ENCODE measurements at places on chromosomes 5 and 9.
A peak's percentile ranks its signal among the peaks of the same experiment; 100 is the strongest.

- peak; percentile 50 for DNase-seq
Measured at GRCh38 chr5:56264417-56265025, 31.4 kb upstream of the ANKRD55 start.

GRCh38 chr9:138098908-138099791 is 221.6 kb downstream of the CACNA1B start:
- DNase-seq, result no peak

GRCh38 chr5:31324842-31325241 is 131.4 kb downstream of the CDH6 start:
- DNase-seq, result no peak

DNA sequence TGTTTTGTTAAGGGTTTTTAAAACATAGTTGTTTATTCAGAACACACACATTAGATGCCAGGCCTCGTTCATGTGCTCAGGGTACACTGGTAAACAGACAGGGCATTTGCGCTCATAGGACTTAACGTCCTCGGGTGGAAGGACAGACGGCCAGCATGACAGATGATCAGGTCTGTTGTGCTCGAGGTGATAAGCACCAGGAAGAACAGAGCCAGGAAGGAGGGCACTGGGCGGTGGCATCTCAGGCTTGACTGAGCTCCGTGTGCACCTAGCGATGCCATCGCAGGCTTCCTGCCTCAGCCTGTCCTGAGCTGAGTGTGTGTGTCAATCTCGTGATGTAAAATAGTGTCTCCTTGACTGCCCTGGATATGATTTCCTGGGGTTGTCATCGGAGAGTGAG is 96.5 kb downstream of the EHMT1 start:
- no peak for DNase-seq

GRCh38 chr9:14530366-14530765 is 162.9 kb downstream of the ZDHHC21 start:
- no peak for DNase-seq

DNA sequence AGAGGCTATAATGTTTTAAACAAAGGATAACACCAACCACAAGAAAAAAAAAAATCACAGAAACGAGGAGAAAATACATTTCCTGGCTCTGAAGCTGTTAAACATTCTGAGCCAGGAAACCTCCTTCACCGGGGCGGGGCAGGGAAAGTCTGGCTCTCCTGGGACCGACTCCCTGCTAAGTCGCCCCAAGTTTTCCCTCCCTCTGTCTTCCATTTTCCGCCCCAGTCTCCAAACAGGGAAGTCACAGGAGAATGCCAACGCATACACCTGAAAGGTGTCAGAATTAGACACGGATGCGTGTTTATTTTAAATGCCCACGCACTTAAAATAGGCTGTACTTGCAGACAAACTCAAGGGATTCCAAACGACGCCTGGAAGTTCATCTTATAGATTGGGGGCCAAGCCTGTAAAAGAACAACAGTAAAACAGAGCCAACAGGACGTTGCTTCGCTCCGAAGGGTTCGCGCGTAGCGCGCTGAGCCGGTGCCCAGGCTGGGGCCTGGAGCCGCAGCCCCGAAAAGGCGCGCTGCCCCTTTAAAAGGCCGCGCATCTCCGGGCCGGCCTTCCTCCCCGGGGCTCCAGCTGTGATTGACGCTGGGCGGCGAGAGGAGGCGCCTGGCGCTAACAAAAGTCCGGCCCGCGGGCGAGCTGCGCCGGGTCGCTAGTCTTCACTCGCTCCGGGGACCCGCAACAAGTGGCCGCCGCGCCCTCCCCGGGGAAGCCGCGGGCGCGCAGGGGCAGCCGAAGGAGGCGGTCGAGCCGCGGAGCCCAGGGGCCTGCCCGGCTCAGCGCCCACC is at the start of gene FBXL7:
Gene FBXL7 (plus strand): TSS at position 653 of the 797 bp plus-strand sequence.
- peak; percentile 80 for DNase-seq

- DNase-seq, result no peak
Measured at GRCh38 chr9:70998962-70999361, 122.5 kb downstream of the TRPM3 start.

GRCh38 chr5:155767470-155767869 is 559.5 kb upstream of the SGCD start:
- DNase-seq, result no peak

DNA sequence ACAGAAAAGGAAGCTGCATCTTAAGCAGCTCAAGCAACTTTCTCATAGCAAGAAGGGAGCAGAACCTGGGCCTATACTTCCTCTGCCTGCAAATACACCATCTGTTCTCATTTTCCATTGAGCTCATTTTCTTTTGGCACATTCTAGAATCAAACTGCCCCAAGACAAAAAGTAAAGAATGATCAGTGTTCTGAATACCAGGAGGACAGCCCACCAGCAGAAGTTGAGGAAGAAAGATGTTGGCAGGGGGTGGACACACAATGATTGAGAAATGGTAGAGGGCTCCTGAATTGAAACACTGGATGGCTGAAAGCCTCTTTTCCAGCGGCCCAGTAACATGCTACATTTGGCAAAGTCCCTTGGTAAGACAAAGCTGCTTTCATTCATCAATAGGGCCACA is 171.8 kb downstream of the MED10 start:
- no peak for DNase-seq

DNA sequence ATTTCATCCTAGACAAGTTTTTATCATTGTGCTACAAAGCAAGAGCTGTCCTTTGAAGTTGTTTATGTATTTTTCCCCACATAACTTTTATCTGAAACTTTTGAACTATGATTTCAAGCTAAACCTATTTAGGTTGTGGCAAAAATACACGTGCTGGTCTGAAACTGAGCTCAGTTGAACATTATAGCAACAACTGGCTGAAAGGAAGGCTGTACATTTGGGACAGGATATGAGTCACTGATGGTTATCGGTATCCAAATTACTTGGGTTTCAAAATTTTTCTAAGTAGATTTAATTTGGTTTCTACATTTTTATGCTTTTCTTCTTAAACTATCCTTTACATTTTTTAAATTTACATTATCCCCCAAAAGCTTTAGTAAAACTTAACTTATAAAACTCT is 627.3 kb upstream of the NUDT12 start:
- no peak for DNase-seq

DNA sequence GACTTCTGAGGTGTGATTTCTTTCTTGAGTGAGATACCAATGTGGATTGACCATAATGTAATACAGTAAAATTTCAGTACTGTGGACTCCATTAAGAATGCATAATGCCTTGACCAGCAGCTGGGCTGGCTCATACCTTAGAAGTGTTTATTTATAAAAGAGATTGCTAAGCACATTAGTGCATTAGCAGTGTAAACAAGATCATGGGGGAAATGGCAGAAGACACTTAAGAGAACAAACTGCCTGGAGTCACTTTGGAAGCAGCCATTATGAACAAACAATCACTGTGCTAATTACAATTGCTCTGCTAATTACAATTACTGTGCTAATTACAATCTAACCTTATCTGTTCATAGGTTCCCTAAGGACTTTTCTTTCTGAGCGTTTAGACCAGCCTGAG is 104.2 kb downstream of the TRIM32 start:
- no peak for DNase-seq

- DNase-seq, result no peak
Measured at GRCh38 chr5:74196233-74196632, 444.3 kb downstream of the ENC1 start.

GRCh38 chr5:57825031-57825686 is 342.5 kb upstream of the ACTBL2 start:
- DNase-seq, result no peak

- peak; percentile 75 for DNase-seq
Measured at GRCh38 chr9:133135146-133135745, 14.2 kb upstream of the RALGDS start.

GRCh38 chr9:122287214-122287720 is 22.6 kb downstream of the MRRF start:
- no peak for DNase-seq

DNA sequence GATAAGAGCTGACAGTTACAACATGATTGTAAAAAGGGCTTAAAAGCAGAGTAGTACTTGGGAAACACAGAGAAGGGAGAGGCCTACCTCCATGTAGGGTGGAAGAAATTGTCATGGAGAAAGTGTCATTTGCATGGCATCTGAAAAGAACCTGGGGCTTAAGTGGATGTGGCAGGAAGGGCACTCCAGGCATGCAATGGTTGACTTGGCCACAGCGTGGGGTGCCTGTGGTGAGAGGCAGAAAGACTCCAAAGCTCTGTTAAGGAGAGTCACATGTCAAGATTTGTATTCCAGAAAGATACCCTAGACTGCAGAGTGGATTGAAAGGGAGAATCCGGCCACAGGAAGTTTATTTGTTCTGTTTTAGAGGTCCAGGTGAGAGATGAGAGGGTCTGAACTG is 2.4 kb downstream of the POLR3G start:
- no peak for DNase-seq

DNA sequence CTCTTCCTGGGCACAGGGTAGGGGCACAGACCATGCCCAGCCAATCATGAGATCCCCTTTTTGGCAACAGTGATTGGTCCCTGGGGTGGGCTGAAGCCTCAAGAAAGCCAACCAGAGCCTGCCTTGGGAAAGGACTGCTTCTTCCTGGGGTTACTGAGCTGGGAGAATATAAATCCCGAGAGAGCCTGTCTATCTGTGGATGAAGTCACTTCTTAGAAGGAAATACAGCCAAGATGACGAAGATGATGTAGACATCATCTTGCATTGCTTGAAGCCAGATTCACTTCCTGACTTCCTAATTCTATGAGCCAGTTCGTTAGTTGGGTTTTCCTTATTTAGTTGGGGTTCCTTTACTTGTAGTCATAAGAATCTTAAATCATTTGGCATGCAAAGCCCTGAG is 50.1 kb upstream of the PWWP2A start:
- DNase-seq, result peak; percentile 99

- no peak for DNase-seq
Measured at GRCh38 chr5:178142642-178143041, 11.0 kb downstream of the NHP2 start.

- peak; percentile 74 for DNase-seq
Measured at GRCh38 chr5:77168161-77168878, 42.2 kb upstream of the PDE8B start.

GRCh38 chr5:10588779-10589447 is 25.0 kb downstream of the ANKRD33B start:
- no peak for DNase-seq

GRCh38 chr5:86536396-86536795 is 81.3 kb upstream of the COX7C start:
- no peak for DNase-seq

DNA sequence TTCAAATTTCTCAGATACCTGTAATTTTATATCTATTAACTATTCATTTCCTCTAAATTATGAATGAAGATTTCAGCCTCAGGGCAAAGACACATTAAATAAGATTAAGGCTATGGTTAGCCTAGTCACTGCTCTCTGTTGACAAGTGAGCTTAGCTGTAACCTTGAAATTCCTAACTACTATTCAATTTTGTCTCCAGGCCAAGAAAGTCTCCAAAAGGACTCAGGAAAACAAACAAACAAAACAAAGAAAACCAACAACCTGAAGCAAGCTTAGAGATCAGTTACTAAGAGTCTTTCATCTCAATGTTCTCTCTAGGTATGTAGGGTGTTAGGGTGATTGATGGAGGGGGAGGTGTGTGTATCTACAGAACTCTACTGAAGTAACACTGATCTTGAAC is 9.6 kb upstream of the CTNNAL1 start:
- DNase-seq, result no peak

DNA sequence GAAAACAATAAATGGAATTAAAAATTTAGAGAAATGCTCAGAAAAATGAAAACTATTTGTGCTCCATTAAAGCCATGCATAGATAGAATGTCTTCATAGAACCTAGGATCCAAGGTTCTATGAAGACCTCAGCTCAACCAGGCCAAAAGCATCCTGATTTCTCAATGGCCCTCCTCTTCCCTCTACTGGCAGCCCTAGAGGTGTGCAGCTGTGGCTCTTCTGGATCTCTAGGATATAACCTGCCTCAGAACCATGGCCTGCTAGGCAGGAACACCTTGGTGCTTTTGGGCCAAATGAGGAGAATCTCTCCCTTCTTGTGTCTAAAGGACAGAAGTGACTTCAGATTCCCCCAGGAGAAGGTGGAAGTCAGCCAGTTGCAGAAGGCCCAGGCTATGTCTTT is 15.1 kb downstream of the IFNA1 start:
- peak; percentile 21 for DNase-seq

GRCh38 chr5:121009058-121009457 is 545.0 kb downstream of the PRR16 start:
- DNase-seq, result no peak

GRCh38 chr9:75616841-75617566 is 273.5 kb upstream of the PCSK5 start:
- DNase-seq, result peak; percentile 18

DNA sequence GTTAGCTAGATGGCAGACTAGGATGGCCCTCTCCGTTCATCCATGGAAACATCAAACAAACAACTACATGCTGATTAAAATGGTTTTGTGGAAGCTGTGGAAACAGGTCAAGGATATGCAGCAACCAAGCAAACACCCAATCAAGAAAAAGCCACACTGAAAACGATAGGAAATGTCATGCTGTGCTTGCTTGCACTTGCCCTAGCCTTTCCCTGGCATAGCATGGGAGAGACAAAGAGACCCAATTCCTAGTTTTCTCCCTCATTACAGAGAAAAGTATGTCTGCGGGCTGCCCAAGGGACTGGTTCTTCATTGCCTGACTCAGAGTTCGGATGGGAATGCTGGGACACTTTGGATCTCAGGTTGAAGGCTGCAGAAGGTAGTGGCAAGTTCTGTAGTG is 98.7 kb downstream of the FANCC start:
- DNase-seq, result no peak

GRCh38 chr5:71887680-71888079 is 168.6 kb downstream of the CARTPT start:
- DNase-seq, result peak; percentile 74

DNA sequence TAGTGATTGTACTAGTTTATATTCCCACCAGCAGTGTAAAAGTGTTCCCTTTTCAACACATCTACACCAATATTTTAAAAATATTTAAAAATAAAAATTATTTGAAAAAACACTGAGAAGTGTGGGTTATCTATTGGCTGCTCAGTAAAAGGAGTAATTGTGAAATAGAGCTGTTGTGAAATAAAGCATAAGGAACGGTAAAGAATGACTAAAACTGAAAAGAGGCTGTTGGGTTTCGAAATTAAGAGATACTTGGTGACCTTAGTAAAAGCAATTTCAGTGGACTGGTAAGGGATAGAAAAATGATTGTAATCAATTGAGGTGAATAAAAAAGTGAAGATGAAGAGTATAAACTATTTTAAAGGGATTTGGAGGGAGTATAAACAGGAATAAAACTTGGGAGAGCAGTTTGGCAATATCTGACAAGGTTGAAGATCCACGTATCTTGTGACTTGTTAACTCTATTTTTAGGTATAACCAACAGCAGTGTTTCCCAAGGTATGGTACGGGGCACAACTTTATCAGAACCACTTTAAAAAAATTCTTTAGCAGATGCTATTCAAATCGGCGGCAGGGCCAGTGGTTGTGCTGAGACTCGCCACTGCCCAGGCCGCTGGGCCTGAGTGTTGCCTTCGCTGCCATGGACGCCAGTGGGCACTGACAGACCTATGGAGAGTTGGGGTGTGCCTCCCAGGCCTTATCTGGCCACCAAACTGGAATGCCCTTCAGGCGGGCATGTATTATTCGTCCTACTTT is 63.3 kb downstream of the TMEM38B start:
- DNase-seq, result no peak

DNA sequence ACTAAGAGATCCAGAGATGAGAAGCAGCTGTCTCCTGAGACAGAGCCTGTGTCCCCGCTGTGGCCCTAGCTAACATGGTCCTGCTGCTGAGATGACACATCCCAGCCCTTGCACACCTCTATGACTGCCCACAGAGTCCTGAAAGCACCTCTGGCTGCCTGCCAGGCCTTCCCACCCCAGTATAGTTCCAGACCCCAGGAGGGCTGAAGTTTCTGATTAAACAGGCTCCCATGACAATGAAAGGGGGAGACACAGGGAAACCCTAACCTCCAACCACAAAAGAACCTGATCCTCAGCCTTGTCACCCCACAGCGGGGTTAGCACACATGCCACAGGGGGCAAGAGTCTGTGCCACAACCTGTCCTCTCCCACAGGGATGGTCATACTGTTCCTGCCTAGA is 15.6 kb downstream of the CIZ1 start:
- no peak for DNase-seq
